IMR-90 (cell line): ENCODE measurements at places on chromosomes 12 and 14. TPM values are rescaled to one million over a fixed set of nuclear protein-coding genes. Genes with fewer than 3 reads are reported as not detected.

Gene B4GALNT3
- total RNA-seq: not detected in 2 replicates

Gene GPR132
- total RNA-seq: under 0.01 TPM in 2 replicates

Gene LMNTD1
- total RNA-seq: 4.3 and 4.7 TPM in 2 replicates

Gene CLMN
- total RNA-seq: under 0.01 and 0.18 TPM in 2 replicates

Gene SLC5A8
- total RNA-seq: not detected in 2 replicates

Gene CCDC196
- not detected in 2 replicates for total RNA-seq

Gene SSPN
- total RNA-seq: 5.6 and 7.8 TPM in 2 replicates

Gene THTPA
- total RNA-seq: 5.0 and 5.8 TPM in 2 replicates

Gene CIDEB
- under 0.01 TPM in 2 replicates for total RNA-seq

Gene IQSEC3
- total RNA-seq: not detected in 2 replicates

Gene FAM90A1
- total RNA-seq: under 0.01 TPM in 1 of 2 replicates, not detected in the other

Gene DCAF5
- 12.2 and 17.6 TPM in 2 replicates for total RNA-seq

Gene SRSF9
- 102 and 196 TPM in 2 replicates for total RNA-seq

Gene GPD1
- total RNA-seq: 0.18 TPM in 1 of 2 replicates, not detected in the other

Gene MYF5
- total RNA-seq: not detected in 2 replicates

Gene DTX1
- total RNA-seq: not detected in 2 replicates

Gene SERPINA10
- total RNA-seq: not detected in 2 replicates

Gene PTPRQ
- 1.4 and 2.8 TPM in 2 replicates for total RNA-seq

Gene SPIC
- total RNA-seq: not detected in 2 replicates

Gene PAPLN
- 0.28 and 0.36 TPM in 2 replicates for total RNA-seq

Gene GDF3
- total RNA-seq: not detected in 2 replicates

Gene MUCL1
- total RNA-seq: not detected in 2 replicates

Gene KRT73
- not detected in 2 replicates for total RNA-seq

Gene GRIP1
- under 0.01 TPM in 2 replicates for total RNA-seq

Gene SETD3
- 31.9 and 35.0 TPM in 2 replicates for total RNA-seq

Gene RNFT2
- total RNA-seq: 1.7 and 2.3 TPM in 2 replicates

Gene CIPC
- total RNA-seq: 12.9 and 13.1 TPM in 2 replicates

Gene COCH
- 0.18 and 0.28 TPM in 2 replicates for total RNA-seq

Gene MIP
- not detected in 2 replicates for total RNA-seq

Gene CLEC9A
- total RNA-seq: not detected in 2 replicates

Gene YLPM1
- total RNA-seq: 8.2 and 16.4 TPM in 2 replicates

Gene CAPS2
- total RNA-seq: 2.7 and 2.8 TPM in 2 replicates

Gene REM2
- total RNA-seq: under 0.01 TPM in 2 replicates

Gene KCNA1
- total RNA-seq: not detected in 2 replicates

Gene C14orf39
- total RNA-seq: 0.28 and 0.36 TPM in 2 replicates

Gene CD163
- total RNA-seq: not detected in 2 replicates

Gene ZFHX2
- under 0.01 and 0.18 TPM in 2 replicates for total RNA-seq

Gene TBC1D30
- 0.18 and 0.28 TPM in 2 replicates for total RNA-seq

Gene CCDC63
- not detected in 2 replicates for total RNA-seq

Gene TAC3
- total RNA-seq: not detected in 2 replicates

Gene A2M
- total RNA-seq: 0.56 and 1.1 TPM in 2 replicates
